ENCODE measurements at places on chromosomes 2 and 18.

DNA sequence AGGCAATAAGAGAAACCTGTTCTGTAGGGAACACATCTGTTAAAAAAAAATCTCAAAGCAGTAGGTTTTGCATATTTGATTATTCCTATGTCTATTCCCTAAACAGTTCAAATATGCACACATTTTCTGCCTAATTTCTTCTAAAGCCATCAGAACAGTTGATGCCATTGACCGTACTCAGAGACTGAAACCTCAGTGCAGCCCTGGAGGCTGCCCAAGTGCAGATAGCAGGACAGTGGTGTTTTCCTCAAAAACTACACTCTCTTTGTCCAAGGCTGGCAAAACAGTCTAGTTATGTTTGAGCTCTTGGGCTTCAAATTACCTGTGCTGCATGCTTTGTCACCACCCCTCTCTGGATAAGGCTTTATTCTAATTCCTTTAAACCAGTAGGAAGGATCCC lies 23.3 kb upstream of the NFE2L2 start:
- DNase-seq, result no peak

DNA sequence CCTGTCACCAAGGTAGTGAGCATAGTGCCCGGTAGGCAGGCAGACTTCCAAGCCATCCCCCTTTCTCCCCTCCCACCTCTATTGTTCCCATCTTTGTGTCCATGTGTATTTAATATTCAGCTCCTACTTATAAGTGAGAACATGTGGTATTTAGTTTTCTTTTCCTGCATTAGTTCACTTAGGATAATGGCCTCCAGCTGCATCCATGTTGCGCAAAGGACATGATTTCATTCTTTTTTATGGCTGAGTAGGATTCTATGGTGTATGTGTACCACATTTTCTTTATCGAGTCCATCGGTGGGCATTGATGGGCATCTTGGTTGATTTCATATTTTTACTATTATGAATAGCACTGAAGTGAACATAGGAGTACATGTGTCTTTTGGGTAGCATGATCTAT lies 35.3 kb downstream of the MMADHC start:
- DNase-seq, result no peak

- no peak for DNase-seq
These were observed 12.4 kb downstream of the GALNT5 start for GRCh38 chr2:157269922-157270321.

- no peak for DNase-seq
These were observed 757.1 kb upstream of the PIK3C3 start for GRCh38 chr18:41197967-41198366.

DNA sequence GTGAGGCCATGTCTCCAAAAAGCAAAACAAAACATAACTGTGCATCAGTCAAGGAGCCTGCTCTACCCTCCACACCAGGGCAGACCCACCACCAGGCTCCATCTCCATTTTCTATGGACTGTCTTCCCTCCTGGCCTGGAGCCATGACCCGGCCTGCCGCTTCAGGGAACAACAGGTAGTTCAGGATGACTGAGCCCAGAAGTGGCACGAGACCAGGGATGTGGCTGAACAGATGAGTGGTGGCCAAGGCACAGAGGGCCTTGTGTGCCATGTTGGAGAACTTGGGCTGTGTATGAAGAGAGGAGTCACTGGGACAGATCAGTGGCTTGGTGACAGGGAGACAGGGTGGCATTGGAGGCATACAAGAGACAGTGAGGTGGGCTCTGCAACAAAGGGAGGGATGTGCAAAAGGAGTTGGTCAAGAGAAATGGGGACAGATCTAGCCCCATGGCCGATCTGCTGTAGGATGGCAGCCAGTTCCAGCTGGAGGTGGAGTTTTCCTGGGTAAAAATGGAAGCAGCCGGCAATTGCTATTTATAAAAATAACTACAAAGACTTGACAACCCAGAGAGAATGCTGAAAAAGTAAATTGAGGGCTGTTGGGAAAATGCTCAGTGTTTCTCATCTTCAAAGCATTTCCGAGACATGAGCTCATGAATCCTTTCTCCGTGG lies 35.0 kb downstream of the TMEM177 start:
- no peak for DNase-seq

- DNase-seq, result no peak
These were observed 142.7 kb downstream of the EML6 start for GRCh38 chr2:54866179-54866578.

DNA sequence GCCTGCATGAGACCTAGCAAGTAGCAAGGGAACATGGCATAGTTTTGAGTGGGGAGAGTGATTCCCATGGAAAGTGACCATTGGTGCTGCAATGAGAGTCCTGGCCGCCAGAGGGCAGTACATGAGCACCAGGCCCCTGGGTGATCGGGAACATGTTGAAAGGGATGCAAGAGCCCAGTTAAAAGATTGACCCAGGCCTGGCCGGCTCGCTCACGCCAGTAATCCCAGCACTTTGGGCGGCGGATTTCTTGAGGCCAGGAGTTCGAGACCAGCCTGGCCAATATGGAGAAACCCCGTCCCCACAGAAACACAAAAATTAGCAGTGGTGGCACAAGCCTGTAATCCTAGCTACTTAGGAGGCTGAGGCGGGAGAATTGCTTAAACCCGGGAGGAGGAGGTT lies 22.2 kb downstream of the FAP start:
- no peak for DNase-seq

- no peak for DNase-seq
These were observed 101.4 kb upstream of the EPAS1 start for GRCh38 chr2:46195819-46196218.

DNA sequence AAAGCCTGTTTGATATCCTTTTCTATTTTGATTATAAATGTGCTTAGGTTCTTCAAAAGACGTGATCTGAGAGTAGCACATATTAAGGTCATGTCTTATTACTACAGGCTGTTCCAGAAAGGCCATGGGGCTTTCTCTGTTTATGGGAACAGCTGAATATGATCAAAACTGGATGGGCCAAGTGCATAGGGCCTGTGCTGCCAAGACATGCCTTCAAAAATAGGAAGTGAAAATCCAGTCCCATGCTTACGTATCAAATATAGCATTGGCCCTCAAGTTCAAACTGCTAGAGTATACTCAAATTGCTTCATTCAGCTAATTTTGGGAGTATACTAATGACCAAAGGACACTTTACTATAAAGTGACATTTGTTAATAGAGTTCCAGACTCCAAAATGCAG lies 24.1 kb downstream of the SLC25A52 start:
- no peak for DNase-seq

GRCh38 chr2:167599219-167599618 lies 648.2 kb downstream of the STK39 start:
- DNase-seq, result no peak

GRCh38 chr18:75656563-75657247 lies 229.2 kb upstream of the SMIM21 start:
- no peak for DNase-seq

- no peak for DNase-seq
These were observed 190.7 kb downstream of the MTCL1 start for GRCh38 chr18:8895987-8896619.

DNA sequence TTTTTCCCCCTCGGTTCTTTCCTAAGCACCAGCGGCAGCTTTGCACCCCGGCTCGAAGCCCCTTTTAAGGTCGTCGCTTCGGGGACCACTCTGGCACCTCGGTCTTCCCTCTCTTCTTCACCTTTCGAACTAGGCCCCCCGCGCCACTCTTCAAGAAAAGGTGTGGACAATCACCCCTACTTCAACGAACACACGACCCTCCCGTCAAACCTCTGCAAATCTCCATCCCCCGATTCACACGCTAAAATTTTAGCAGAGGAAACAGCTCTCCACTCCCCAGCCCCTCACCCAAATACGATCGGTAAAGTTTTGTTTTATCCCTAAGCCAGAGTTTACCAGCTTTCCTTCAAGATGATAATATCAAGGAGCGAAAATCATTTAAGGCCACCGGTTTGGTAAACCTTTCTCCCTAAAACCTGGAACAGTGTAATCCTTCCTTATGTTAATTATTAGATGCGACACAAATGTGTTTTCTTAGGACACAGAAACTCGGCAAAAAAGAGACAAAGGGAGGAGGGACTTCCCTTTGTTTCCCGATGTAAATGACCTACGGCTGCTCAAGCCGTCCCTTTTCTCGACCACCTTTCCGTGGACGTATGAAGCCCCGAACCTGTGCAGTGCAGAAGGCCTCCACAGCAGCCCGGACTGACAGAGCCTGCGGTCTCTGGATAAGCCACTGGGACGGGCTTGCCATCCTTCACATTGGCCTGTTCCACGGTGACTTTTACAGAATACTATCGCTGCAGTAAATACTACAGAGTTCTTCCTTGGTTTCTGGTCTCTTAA lies 85.2 kb downstream of the RBMS1 start:
- DNase-seq, result no peak

DNA sequence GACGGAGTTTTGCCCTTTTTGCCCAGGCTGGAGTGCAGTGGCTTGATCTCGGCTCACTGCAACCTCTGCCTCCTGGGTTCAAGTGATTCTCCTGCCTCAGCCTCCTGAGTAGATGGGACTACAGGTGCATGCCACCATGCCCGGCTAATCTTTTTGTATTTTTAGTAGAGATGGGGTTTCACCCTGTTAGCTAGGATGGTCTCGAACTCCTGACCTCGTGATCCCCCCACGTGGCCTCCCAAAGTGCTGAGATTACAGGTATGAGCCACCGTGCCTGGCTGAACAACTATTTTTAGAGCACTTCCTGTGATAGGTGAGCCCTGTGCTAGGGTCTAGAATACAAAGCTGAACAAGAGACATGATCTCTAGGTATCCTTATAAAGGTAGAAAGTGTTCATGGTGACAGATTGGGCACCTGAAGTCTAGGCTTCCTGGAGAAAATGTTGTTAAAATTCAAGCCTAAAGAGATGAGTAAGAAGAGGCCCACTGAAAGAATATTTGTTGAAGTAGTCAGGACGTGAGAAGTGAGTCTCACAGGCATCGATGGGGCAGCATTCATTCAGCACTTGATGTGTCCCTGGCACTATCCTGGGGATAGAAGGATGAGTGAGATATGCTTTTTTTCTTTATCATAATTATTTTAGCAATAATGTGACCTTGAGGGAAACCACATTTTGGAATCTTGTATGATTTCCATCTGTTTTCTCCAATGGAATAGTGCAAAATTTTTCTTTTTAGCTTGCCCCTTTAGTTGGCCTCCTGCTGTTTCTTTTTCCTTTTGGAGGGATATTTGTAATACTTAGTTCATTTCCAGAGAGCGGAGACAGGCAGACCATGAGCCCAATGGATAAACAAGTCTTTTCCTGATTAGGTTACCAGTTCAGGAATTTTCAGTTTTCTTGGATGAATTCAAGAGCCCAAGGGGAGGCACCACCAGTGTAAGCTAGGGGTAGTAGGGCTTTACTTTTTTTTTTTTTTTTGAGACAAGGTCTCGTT lies 5.1 kb downstream of the ZNF236 start:
- DNase-seq, result no peak

GRCh38 chr2:62151306-62151638 lies 44.6 kb upstream of the B3GNT2 start:
- no peak for DNase-seq

DNA sequence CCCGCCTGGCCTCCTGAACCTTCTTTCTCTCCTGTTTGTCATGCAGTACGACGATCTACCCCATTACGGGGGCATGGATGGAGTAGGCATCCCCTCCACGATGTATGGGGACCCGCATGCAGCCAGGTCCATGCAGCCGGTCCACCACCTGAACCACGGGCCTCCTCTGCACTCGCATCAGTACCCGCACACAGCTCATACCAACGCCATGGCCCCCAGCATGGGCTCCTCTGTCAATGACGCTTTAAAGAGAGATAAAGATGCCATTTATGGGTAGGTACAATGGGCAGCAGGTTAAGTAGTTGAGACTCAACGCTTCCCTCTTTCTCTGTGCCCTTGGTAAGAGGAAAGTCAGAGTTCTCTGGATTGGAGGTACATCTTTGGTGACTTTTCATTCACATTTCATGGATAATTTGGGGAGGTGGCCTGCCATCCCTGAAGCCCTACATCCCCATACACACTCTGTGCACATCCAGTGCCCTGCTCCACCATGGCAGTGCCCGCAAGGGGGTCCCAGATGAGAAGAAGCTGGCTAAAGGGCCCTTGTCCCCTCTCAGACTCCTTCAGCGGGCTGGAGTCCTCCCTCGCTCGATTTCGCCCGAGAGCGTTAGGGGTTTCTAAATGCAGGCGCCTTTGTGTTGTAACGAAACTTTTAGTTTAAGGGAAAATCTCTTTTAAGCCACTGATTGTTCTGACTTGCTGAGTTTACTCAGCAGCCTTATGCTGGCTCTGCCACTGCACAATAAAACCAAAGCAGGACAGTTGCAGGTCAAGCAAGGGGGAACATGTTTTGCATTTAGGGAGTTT lies 3.0 kb downstream of the MEIS1 start:
- no peak for DNase-seq

DNA sequence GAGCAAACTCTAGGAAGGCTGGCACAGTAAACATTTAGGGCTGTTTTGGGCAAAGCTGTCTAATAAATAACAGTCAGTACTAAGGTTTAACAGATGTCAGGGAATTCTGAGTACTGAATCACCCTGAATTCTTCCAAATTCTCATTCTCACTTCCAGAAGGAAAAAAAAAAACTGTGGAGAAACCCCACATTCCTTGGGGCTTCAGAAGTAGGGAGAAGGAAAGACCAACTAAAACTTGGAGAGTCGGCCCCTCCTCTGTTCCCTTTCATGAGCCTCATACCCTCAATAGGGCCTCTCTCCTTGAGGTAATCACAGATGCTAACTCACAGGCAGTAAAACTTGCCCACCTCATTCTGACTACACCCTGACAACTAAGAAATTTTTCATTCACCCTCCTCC lies 62.1 kb downstream of the CCDC148 start:
- DNase-seq, result no peak

DNA sequence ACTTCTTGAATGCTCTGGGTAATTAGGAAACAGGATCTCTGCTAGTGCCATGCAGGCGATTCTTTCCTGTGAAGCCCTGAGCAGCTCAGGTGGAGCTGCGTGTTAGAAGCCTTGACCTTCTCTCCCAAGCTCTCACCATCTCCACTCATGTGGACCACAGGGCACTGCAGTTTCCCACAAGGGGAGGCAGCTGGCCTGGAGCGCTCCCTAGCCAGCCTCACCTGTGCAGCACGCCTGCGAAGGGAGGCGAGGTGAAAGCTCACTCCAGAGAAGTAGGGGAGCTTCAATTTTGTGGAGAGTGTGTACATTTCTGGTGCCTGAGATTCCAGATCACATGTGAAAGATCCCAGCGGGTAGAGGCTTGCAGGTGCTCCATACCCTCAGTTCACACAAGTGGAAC lies 11.1 kb upstream of the HES6 start:
- DNase-seq, result no peak

- no peak for DNase-seq
These were observed 27.4 kb upstream of the MBOAT2 start for GRCh38 chr2:9030841-9031240.

GRCh38 chr2:64881037-64881492 lies 108.1 kb upstream of the SLC1A4 start:
- no peak for DNase-seq

DNA sequence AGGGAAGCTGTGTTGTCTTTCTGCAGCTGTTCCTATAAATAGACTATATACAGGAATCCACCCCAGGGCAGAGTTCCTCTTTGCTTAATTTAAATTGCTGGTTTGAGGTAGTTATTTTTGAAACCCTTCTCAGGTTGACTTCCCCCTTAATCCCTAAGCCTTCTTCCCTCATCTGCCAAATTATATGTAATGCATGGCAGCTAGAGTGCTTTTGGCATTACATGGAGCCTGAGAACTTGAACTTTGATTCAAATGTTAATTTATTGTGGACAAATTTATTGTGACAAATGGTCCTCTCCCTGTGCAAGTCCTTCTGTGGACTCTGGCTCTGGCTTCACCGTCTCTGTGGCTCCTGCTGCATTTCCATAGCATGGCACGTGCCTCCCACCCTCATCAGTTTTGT lies 29.2 kb downstream of the MYO1B start:
- no peak for DNase-seq

Data from NCI-H1105 (cell line).